Progenitor cell of endocrine pancreas (in vitro differentiated cells): ENCODE measurements at places on chromosomes 11 and 22. TPM values are rescaled to one million over a fixed set of nuclear protein-coding genes. Genes with fewer than 3 reads are reported as not detected.

DNA sequence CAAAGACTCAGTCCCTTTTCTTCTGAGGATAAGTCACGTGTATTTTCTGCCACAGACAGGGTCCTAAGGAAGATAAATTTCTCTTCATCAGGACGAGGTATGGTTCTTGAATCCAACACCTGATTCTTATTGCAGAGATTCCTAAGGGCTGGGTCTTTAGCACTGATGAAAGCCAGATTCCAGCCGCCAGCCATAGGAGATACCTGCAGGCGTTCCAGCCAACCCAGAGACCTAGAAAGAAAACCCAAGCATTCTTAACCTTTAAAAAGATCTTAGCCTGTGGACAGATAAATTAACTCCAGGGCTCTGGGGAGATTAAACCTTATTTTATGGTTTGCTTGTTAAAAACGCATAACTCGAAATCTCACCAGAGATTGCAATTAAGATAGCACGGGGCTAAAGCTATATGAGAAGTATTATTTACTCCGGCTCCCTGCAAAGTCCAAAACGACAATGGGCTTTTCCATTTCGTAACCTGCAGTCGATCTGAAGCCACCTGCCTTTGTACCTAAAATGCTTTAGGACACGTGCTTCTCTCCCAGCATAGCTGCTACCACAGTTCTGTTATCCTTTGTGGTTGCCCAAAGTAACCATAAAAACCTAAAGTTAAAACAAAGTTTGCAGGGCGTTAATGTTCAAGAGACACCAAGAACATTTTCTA, 104.5 kb downstream of the NXPE2 start:
- no peak overlapping the region for H3K27ac ChIP-seq
- peaks cover 11% of the 10 kb centered on the region for H3K4me1 ChIP-seq
- no peak overlapping the region for H3K4me3 ChIP-seq
- peaks cover 47% of the 10 kb centered on the region for H3K27me3 ChIP-seq
- H3K36me3 ChIP-seq, result no peaks in the 10 kb centered on the region

GRCh38 chr22:44848296-44848741, 95.9 kb downstream of the ARHGAP8 start:
- peaks cover 19% of the 10 kb centered on the region for H3K36me3 ChIP-seq
- DNase-seq, result no peak
- no peak overlapping the region for H3K27ac ChIP-seq

GRCh38 chr11:13277768-13278608, at the start of gene BMAL1:
TSS of gene BMAL1 (plus strand) at chr11:13277790. CDS start at chr11:13354309, 76,519 bp downstream.
- no peaks in the 10 kb centered on the region for H3K36me3 ChIP-seq
- peaks cover 83% of the 10 kb centered on the region for H3K27me3 ChIP-seq
- peak; percentile 27 for DNase-seq
- H3K4me3 ChIP-seq, result peak within 1 kb of the TSS; percentile 93
- H3K4me1 ChIP-seq, result peaks cover 9% of the 10 kb centered on the region

Gene TRIM44
- 60.1 and 65.1 TPM in 2 replicates for total RNA-seq

Gene CCDC73
- not detected in 2 replicates for total RNA-seq

DNA sequence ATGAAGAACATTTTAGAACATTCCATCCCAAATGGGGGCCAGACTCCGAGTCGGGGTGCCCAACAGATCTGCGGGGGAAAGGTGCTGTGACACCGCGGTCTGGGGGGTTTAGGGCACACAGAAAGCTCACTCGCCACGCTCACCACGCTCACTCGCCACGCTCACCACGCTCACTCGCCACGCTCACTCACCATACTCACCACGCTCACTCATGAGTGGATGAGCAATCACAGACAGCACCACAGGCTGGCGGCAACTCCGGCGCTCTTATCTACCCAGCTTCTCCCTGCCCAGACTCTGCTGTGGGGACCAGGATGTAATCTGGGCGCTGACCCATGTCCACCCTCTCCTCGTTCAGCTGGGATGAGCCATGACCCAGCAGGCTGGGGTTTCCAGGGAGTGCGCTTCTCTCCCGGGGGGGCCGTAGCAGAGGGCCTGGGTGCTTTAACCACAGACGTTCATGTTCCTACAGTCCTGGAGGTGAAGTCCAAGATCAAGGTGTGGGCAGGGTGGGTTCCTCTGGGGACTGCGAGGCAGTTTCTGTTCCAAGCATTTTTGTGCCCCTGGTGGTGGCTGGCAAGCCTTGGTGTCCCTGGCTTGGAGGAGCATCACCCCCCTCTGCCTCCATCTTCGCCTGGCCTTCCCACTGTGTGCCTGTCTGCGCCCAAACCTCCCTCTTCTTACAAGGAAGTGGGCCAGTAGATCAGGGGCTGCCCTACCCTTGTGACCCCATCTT, 141.2 kb downstream of the CTTN start:
- H3K4me1 ChIP-seq, result no peaks in the 10 kb centered on the region
- no peak overlapping the region for H3K27ac ChIP-seq
- no peak overlapping the region for H3K4me3 ChIP-seq
- no peak for DNase-seq
- H3K36me3 ChIP-seq, result no peaks in the 10 kb centered on the region

Gene FAM89B
- 62.5 and 65.0 TPM in 2 replicates for total RNA-seq

- peak overlapping the region; percentile 47 for H3K27ac ChIP-seq
- H3K4me3 ChIP-seq, result no peak overlapping the region
- peaks cover 12% of the 10 kb centered on the region for H3K27me3 ChIP-seq
- H3K36me3 ChIP-seq, result no peaks in the 10 kb centered on the region
- peaks cover 4% of the 10 kb centered on the region for H3K4me1 ChIP-seq
Measured at GRCh38 chr11:117950993-117951961, 22.1 kb upstream of the TMPRSS13 start.

Gene OR52H1
- 0.26 TPM in 1 of 2 replicates, not detected in the other for total RNA-seq

Gene CAPN5
- 9.5 and 10.9 TPM in 2 replicates for total RNA-seq

DNA sequence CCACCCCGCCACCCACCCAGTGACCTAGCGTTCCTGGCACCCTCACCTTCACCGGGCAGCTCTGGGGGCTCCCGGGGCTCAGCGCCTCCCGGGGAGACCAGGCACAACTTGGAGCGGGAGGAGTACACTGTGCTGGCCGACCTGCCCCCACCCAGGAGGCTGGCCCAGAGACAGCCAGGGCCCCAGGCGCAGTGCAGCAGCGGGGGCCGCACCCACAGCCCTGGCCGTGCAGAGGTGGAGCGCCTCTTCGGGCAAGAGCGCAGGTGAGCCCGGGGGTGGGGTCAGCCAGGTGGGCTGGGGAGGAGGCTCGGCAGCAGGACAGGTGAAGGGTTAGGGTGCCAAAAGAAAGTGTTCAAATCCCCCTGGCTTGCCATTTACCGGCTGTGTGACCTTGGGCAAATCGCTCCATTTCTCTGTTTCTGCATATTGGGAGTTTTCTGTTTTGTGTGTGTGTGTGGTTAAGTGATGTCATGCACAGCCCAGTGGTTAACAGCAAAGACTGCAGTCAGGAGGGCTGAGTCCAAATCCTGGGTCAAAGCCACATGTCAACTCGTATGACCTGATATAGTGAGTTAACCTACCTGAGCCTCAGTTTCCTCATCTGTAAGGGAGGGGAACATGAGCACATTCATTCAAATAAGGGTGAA, 29.5 kb downstream of the TRIOBP start:
- H3K4me1 ChIP-seq, result peaks cover 6% of the 10 kb centered on the region
- no peaks in the 10 kb centered on the region for H3K27me3 ChIP-seq
- H3K36me3 ChIP-seq, result peaks cover 26% of the 10 kb centered on the region
- no peak overlapping the region for H3K27ac ChIP-seq

Gene HORMAD2
- not detected in 2 replicates for total RNA-seq

DNA sequence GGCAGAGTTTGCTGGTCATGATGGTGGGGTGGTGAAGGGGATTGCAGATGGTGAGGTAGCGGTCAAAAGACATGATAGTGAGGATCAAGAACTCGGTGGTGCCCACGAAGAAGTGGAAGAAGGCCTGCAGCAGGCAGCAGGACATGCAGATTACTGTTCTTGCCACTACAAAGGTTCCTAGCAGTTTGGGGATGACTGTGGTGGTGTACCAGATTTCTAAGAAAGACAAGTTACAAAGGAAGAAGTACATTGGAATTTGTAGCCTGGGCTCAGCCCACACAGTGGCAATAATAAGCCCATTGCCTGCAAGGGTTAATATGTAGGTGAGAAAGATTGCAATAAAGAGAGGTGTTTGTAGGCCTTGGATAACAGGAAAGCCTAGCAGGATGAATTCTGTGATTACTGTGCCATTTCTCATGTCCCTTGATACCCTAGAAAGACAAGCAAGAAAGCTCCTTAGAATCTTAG, at the start of gene OR6X1:
Gene OR6X1, minus strand, starts transcription at position 418 of the 468 bp plus-strand sequence. Its CDS starts 0 bp downstream, at position 418.
- no peak within 1 kb of the TSS for H3K27ac ChIP-seq
- DNase-seq, result no peak
- H3K36me3 ChIP-seq, result no peaks in the 10 kb centered on the region
- H3K4me3 ChIP-seq, result no peak within 1 kb of the TSS
- no peaks in the 10 kb centered on the region for H3K27me3 ChIP-seq
- peaks cover 13% of the 10 kb centered on the region for H3K4me1 ChIP-seq

DNA sequence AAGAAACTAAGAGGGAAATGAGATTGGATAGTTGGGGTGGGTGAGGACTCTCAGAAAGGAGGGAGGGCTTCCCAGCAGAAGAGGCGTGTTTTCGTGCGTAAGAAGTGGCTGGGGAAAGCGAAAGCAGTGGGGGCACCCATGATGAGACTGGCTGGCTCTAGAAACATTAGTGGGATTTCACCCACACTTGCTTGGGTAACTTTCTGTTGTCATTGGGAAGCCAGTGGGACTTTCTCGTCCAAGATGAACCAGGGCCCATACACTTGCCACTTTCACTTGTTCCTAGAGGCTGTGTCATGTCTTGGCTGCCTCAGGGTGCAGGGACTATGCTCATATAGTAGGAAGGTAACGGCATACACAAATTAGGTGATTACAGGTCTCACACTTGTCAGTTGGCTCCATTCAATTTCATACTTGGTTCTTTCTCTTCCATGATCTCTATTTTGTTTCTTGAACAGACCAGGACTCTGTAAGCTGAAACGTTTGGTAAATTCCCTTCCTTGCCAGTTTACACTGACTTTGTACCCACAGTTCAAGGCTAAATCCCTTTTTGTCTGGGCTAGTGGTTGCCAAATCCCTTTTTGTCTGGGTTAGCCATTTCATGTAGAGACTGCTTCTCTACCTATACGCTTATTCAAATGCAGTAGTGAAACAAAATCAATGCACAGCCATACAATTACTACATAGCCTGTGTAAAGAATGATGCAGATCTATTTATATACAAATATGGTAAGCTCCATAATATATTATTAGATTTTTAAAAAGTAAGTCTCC, 42.0 kb upstream of the CXCR5 start:
- no peak overlapping the region for H3K27ac ChIP-seq
- no peak for DNase-seq
- peaks cover 3% of the 10 kb centered on the region for H3K27me3 ChIP-seq

Gene OR10A3
- total RNA-seq, result not detected in 2 replicates

DNA sequence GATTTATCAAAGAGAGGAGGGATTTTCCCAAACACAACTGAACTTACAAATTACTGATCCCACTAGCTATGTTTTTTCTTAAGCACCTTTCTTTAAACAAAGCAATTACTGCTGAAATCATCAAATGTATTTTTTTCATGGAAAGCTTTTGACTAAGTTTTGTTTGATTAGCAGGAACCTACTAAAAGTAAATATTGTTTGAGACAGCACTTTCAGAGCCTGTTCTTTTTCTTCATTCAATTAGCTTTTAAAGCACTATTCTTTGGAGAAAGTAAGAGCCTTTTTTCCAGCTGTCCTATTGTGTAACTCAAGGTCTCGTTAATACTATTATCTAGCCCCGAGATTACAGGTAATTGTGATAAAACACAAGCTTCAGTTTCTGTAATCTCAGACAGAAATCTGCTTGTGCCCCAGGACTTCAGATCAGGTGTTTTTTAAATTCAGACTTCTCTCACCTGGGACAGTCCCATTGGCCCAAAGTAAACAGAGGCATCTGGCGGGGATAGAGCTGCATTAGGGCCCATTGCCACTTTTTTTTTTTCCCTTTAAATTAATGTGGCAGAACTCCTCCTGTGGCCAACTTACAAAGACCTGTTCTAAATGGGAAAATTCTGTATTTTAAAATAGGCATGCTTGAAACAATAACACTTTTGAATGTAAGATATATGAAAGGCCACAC, 11.0 kb downstream of the CSTPP1 start:
- peaks cover 29% of the 10 kb centered on the region for H3K4me1 ChIP-seq
- H3K27me3 ChIP-seq, result no peaks in the 10 kb centered on the region
- DNase-seq, result no peak
- H3K27ac ChIP-seq, result peak overlapping the region; percentile 81
- peaks cover 5% of the 10 kb centered on the region for H3K36me3 ChIP-seq

DNA sequence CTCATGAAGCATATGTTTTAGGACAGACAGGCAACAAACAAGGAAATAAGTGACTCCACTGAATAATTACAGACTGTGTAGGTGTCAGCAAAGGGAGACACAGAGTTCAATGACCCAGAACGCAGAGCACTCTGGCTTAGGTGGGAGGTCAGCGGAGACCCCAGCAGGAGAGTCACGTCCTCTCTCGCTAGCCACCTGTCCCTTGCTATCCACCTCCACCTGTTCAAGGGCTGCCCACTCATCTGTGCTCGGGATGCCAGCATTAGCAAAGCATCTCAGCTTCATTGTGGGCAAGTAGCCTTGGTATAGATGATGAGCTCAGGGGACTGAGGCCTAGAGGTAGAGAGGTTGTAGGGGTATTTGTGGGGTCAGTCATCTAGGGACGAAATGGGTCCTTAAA, 21.8 kb upstream of the ATXN10 start:
- no peaks in the 10 kb centered on the region for H3K36me3 ChIP-seq
- H3K27ac ChIP-seq, result no peak overlapping the region
- peaks cover 54% of the 10 kb centered on the region for H3K27me3 ChIP-seq

DNA sequence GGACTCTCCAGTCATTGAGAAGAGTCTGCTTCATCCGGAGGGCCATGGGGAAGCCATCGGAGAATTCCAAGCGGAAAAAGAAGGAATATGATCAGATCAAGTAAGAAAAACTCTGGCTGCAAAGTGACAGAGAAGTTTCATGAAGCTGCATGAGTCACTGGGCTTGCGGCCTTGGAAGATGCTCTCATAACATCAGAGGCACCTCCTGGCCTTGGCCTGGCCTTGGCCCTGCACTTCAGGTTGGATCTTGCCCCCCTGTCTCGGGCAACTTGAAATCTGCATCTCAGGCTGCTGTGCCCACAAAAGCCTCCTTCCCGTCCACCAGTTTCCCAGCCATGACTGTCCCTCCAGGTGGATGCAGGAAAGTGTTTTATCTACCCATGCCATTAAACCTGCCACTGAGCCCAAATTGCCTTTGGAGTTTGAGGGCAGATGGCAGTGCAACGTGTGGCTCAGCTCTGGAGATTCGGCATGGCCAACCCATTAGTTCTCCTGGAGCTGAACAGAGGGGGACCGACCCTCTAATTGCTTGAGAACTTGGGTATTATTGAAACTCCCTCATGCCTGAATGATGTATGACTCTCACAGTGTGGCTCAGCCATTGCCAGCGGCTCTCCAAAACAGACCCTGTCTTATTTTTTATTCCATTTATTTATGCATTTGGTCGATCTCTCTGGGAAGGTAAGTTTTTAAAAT, 66.7 kb downstream of the SEZ6L start:
- H3K27ac ChIP-seq, result no peak overlapping the region
- no peaks in the 10 kb centered on the region for H3K27me3 ChIP-seq
- H3K4me3 ChIP-seq, result no peak overlapping the region

Gene APOL6
- 0.07 TPM in 2 replicates for total RNA-seq

DNA sequence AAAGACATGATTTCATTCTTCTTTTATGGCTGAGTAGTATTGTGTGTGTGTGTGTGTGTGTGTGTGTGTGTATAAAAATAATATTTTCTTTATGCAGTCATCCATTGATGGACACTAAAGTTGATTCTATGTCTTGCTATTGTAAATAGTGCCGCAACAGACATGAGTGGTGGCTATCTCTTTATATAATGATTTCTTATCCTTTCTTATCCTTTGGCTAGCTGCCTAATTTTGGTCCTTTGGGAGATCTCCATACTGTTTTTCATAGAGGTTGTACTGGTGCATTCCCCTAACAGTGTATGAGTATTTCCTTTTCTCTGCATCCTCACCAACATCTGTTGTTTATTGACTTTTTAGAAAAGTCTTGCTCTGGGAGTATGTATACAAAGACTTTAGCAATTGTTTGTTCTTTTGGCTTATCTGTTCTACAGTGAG, 107.0 kb downstream of the STIM1 start:
- H3K27ac ChIP-seq, result no peak overlapping the region
- peaks cover 5% of the 10 kb centered on the region for H3K4me1 ChIP-seq
- no peak overlapping the region for H3K4me3 ChIP-seq
- H3K36me3 ChIP-seq, result no peaks in the 10 kb centered on the region
